Activated CD4-positive, alpha-beta T cell treated with anti-CD3 and anti-CD28 coated beads, Interleukin-2, amount 50 U/mL, for 4 hours (primary cell): ENCODE measurements at places on chromosomes 4 and X.

DNA sequence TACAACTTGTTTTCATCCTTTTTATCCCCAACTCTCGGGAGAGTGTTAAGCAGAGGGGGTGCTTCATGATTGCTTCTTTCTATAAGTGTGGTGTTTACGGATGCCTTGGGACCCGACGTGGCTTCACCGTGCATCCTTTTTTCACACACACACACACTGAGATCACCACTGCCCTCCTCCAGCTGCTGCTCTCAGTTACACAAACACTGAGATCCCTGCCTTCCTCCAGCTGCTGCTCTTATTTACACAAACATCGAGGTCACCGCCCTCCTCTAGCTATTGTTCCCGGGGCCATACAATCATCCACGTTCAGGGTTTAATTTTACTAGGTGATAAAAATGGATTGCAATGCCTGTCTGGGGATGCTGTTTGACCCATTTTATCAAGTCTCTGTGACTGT is 155.4 kb upstream of the FAM9B start:
- DNase-seq, result no peak

GRCh38 chrX:107451731-107452130 is 2.3 kb downstream of the FRMPD3 start:
- DNase-seq, result no peak

- no peak for DNase-seq
These were observed 130.0 kb downstream of the HMX1 start for GRCh38 chr4:8741513-8742226.

- DNase-seq, result no peak
These were observed 7.9 kb downstream of the CCDC22 start for GRCh38 chrX:49243166-49243565.

DNA sequence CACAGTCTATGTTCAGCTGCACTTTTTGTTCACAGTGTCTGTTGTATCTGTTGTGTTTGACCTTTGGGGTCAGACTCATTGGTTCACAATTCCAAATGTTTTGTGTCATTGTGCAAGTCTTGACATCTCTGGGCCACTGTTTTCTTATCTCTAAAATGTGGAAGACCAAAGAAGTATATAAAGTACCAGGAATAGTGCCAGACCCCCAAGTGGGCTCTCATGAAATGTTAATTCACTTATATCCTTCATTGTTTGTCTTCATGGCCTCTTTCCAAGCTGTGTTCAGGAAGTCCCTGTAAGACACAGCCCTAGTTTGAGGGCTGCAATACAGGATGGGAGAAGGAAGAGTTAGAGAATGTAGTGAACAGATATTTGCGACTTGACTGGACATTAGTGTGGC is 468.3 kb upstream of the BOD1L1 start:
- no peak for DNase-seq

GRCh38 chrX:119870626-119871131 is 854 bp downstream of the RNF113A start:
- DNase-seq, result no peak

DNA sequence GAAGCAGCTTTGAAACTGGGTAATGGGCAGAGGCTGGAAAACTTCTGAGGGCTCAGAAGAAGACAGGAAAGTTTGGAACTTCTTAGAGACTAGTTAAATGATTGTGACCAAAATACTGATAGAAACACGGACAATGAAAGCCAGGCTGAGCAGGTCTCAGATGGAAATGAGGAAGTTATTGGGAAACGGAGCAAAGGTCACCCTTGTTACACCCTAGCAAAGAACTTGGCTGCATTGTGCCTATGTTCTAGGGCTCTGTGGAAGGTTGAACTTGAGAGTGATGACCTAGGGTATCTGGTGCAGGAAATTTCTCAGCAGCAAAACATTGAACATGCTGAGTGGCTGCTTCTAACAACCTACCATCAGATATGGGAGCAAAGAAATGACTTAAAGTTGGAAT is 50.8 kb upstream of the FBXW7 start:
- no peak for DNase-seq

DNA sequence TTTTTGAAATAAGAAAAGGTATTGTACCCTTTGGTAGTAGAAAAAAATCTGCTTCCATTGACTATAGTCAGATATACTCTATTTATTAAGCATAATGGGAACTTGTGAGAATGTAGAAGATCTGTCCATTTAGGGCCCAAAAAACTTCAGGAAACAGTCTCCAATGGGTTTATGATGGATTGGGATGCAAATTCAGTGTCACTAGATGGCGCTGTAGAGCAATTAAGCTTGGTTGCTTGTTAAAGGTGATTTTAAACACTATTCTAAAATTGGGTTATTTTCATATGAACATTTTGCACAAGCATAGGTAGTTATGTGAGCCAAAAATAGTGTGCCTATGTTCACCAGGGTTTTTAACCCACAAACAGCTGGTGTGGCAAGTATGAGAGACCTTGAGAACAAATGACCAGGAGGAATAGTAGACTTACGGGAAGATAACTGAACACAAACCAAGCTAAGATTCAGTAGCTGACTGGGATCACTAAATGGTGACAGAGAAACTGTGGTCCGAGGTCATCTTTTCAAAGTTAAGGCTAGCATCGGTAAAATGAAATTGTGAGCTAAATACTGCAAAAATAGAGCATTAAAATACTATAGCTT is 80.3 kb upstream of the LSM6 start:
- DNase-seq, result no peak

DNA sequence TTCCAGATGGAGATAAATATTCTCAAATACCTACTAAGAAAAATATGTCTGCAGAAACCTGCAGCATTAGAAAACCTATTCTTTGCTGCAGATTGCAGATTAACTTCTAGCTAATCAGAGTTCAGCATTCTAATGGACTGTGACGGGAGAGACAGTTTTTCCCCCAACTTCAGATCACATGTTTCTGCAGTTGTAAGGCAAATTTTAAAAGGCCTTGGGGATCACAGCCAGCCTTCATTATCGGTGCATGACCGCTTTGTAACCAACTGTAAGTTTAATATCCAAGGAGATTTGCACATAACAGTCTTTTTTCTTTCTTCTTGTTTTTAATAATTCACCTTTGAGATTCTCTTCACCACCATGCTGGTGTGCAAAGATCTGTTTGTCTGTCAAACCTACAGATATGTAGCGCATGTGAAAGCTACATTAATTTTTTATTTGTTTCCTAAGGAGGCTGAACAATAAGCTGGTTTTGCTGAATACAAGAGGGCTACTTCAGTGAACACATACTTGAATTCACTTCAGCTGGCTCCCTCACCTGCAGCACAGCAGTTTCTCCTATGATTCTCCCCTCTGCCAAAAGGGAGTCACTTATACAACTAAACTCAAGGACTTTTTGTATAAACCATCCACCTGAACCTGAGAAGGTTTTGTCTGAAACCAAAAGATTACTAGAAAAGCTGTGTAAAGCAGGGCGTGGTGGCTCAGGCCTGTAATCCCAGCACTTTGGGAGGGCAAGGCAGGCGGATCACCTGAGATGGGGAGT is 488.5 kb downstream of the RPA4 start:
- DNase-seq, result no peak

- peak; percentile 92 for DNase-seq
These were observed at the start of gene SPCS3 for GRCh38 chr4:176319704-176320339. Gene SPCS3, plus strand, starts transcription at chr4:176319966. Its CDS starts 111 bp downstream, at chr4:176320077.

DNA sequence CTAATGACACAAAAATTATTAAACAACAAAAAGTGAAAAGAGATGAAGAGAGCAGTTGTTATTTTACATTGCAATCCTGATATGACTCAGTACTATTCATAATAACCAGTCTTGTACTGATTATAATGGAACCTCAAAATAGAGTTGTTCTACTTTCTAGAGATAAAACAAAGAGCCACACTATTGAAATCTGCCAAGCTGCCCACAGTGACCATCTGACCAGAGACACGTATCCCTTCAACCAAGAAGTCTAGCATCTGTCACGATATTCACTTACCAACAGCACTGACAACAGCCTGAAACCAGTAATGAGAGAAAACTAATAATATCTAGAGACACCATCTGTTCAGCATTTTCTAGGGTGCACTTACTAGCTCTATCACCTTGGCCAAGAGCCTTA is 466.7 kb downstream of the NKX6-1 start:
- DNase-seq, result no peak

- no peak for DNase-seq
These were observed 82.5 kb downstream of the GPAT3 start for GRCh38 chr4:83618431-83618830.

DNA sequence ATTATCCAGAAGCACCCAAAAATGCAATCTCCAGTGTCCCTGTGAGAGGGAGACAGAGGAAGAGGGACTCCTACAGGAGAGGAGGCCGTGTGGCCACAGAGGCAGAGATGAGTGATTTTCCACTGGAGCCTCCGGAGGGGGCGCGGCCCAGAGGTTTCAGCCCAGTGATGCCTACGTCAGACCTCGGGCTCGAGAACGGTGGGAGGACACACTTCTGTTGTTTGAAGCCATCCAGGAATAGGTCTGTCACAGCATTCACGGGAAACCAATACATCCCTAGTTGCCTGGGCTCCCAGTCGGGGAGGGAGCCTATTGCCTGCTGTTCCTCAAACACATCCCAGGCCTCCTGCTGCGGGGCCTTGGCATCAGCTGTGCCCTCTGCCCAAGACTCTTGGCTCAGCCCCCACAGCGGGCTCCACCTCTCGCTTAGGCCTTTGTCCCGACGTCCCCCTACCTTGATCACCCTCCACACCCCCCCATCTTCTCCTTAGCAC is 39.2 kb upstream of the HMX1 start:
- no peak for DNase-seq

DNA sequence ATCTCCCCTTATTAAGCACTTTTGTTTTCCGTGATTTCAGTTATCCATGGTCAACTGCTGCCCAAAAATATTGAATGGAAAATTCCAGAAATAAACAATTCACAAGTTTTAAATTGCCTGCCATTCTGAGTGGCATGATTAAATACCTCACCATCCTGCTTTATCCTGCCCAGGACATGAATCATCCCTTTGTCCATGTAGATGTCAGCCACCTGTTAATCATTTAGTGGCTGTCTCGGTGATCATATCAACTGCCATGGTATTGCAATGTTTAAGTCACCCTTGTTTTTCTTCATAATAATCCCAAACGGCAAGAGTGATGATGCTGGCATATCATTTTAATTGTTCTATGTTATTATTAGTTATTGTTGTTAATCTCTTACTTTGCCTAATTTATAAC is 79.8 kb upstream of the LHFPL1 start:
- no peak for DNase-seq

- no peak for DNase-seq
These were observed 32.9 kb downstream of the GAB1 start for GRCh38 chr4:143369552-143369951.

GRCh38 chr4:42543762-42544161 is 113.1 kb downstream of the ATP8A1 start:
- no peak for DNase-seq

GRCh38 chr4:140893939-140894338 is 137.8 kb upstream of the TBC1D9 start:
- no peak for DNase-seq

GRCh38 chr4:153757407-153757806 is 2.4 kb downstream of the RNF175 start:
- no peak for DNase-seq

- DNase-seq, result no peak
These were observed 12.0 kb downstream of the BST1 start for GRCh38 chr4:15714646-15715435.

- no peak for DNase-seq
These were observed 298.5 kb upstream of the AADAT start for GRCh38 chr4:170388255-170388654.

GRCh38 chr4:56531149-56531770 is 25.7 kb downstream of the ARL9 start:
- DNase-seq, result no peak

DNA sequence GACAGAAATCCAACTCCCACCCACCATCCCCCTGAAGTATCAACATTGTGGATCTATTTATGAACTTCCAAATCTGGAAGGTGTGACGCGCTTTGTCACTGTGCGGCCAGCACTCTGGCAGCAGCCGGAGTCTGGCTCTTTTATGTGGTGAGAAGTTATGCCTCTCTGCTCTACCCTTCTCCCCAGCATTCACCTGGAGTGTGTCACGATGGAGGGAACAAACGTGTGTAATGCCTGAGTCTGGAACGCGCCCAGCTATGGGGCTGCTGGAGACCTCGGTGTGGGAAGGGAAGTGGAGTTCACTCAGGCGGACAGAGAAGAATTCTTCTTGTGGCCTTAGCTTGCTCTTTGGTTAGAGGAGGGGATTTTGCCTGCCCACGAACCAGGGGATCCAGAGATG is 222.1 kb upstream of the RPL34 start:
- no peak for DNase-seq

- no peak for DNase-seq
These were observed 7.8 kb upstream of the TMPRSS11D start for GRCh38 chr4:67891645-67892044.

- no peak for DNase-seq
These were observed 54.6 kb downstream of the FRMPD3 start for GRCh38 chrX:107504006-107504405.

DNA sequence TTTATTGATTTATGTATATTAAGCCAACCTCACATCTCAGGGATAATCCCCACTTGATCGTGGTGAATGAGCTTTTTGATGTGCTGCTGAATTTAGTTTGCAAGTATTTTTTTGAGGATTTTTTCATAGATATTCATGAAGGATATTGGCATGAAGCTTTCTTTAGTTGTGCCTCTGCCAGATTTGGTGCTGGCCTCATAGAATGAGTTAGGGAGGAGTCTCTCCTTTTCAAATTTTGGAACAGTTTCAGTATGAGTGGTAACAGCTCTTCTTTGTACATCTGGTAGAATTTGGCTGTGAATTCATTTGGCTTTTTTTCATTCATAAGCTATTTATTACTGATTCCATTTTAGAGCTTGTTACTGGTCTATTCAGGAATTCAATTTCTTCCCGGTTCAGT is 197.2 kb upstream of the NDST4 start:
- no peak for DNase-seq

DNA sequence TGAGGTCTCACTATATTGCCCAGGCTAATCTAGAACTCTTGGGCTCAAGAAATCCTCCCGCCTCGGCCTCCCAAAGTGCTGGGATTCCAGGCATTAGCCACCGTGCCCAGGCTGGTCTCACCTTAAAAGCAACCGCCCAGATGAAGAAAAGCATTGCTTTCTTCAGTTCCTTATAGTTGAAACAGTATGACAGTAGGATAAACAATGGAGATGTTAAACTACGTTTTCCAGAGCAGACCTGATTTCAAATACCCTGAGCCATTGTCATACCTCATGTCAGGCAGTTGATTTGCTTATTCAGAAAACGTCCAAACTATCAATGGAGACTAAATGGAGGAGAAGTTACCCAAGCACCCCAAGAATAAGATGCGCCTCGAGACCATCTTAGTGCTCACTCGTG is 26.3 kb upstream of the TMEM131L start:
- DNase-seq, result no peak

GRCh38 chr4:1788254-1788973 is 4.7 kb upstream of the FGFR3 start:
- no peak for DNase-seq
